ENCODE measurements at places on chromosomes 7 and 10.
A peak's percentile ranks its signal among the peaks of the same experiment; 100 is the strongest.

GRCh38 chr7:68720697-68721096 lies 877.6 kb upstream of the AUTS2 start:
- DNase-seq = no peak

- DNase-seq = no peak
These were observed 84.6 kb upstream of the NAMPT start for GRCh38 chr7:106369352-106369751.

DNA sequence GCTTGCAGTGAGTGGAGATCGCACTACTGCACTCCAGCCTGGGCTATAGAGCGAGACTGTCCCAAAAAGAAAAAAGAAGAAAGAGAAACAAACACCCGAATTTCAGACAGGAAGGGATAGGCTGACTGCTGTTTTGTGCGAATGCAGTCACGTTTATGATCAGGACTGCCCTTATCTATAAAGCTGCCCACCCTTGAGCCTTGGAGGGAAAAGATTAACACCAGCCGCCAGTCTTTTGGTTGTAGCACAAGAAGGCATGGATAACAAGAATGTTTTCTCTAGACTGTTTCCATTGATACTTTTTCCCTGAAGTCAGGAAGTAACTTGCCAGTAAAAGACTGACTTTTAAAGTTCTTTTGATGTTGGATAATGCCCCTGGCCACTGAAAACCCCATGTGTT lies 314.0 kb downstream of the BICC1 start:
- no peak for DNase-seq

- DNase-seq = peak; percentile 29
These were observed 105.1 kb downstream of the C10orf90 start for GRCh38 chr10:126565441-126565840.

DNA sequence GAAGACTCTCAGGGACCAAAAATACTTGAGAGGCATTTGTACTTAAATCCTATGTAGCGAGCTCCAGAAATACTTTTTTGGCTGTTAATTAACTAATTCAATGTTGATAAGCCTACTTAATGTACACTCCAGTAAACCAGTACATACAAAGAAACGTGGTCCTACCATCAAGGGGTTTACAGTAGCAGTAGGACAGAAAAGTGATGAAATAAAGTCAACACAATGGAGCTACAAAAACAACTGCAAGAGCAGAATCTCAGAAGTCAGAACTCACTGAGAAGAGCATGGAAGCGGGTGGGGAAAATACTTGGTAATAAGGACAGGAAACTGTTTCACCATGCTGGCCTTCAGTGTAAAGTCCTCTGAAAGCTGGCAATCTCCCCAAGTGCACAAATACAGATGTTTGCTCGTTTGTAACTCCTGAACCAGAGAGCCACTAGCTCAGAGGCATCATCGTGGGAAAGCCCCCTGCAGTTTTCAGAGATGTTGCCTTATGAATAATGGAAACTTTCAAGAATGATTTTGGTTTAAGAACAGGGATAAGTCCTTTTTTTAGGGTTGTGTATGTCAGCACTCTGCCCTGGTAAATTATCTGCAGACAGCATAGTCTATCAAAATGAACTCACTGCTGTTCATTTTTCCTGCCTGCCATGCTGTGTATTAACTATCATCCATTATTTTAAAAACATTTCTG lies 233.2 kb downstream of the SORCS1 start:
- no peak for DNase-seq

GRCh38 chr10:70651661-70652060 lies 20.6 kb upstream of the ADAMTS14 start:
- DNase-seq = no peak

DNA sequence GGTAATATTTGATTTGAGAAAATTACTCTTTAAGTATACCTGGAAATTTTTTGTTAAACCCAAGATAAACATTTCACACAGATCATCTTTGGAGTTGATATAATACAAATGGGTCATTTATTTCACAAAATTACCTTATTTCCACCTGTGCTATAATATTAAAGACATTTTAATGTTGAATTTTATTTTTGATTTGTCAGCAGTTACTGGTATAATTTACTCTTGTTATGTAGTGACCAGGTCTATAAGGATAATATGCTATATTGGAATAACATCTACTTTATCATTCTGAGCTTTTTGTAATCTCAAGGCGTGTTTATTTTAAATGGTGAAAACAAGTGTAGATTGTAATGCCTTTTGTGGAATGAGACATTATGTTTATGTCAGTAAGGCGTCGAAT lies 26.6 kb downstream of the PRKAR2B start:
- no peak for DNase-seq

GRCh38 chr7:5211730-5212482 lies 21.9 kb downstream of the WIPI2 start:
- DNase-seq = no peak

DNA sequence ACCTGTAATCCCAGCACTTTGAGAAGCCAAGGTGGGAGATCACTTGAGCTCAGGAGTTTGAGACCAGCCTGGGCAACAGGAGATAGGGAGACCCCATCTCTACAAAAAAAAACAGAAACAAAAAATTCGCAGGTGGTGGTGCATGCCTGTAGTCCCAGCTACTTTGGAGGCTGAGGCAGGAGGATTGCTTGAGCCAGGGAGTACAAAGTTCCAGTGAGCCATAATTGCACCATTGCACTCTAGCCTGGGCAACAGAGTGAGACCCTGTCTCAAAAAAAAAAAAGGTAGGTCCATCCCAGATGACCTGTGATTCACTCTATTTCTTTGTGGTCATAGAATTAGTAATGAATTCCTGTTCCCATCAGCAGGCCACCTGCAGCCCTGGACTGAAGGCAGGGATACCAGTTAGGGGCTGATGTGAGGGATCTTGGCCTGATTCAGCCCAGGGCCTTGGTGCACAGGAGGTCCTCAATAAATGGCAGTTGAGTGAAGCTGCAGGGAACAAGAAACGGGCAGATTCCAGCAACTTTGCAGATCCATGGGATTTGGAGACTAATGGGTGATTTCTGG lies at the start of gene MYH16:
TSS of gene MYH16 (plus strand) at position 364 of the 570 bp plus-strand sequence.
- DNase-seq = no peak

DNA sequence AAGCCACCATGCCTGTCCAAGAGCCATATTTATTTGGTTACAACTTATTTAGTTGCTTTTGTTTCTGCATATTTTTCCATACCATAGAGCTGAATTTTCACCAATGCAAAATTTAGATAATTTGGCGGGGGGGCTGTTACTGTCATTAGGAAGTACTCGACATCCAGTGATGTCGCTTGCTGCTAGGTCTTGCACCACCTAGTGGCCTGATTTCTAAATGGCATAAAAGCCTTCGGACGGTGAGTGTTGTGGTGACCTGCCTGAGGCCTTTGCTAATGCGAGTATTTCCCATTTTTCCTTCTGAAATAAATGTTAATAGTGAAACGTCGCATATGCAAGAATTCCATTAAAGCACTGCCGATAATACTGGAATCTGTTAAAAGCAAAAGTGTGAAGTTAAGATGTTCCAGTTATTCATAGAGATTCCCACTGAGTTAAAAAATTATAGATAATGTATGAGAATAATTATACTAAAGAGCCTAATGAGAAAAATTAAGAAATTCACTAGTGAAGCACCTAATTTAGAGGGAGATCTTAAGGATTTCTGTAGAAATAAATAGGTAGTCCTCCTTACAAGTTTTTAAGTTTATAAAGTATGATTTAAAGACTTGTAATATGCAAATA lies 86.1 kb upstream of the DNAJB6 start:
- peak; percentile 71 for DNase-seq

DNA sequence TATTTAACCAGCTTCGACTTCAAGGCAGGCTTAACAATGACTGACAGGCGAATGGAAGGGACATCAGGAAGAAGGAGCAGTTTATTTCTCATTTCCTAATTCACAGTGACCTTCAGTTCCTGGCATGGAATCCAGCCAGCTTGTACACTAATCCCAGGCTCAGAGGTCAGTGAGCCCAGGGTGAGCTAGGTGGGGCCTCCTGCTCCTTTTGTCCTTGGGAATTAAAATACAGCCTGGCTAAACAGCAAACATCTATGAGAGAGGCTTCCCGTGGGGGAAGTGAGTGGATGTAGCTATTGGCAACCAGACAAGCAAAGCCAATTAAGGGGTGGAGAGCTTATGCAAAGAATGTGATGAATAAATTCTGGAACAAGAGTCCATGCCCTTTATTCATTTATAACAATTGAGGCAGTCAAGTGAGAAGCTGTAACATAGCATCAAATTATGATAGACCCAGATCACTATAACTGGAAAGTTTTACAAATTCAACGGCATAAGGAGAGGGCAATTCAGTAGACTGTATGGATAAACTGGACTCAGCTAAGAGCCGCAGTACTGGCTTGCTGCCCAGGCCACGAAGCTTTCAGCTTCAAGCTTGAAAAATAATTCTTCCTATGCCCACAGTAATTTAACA lies 57.1 kb downstream of the STK17A start:
- no peak for DNase-seq

DNA sequence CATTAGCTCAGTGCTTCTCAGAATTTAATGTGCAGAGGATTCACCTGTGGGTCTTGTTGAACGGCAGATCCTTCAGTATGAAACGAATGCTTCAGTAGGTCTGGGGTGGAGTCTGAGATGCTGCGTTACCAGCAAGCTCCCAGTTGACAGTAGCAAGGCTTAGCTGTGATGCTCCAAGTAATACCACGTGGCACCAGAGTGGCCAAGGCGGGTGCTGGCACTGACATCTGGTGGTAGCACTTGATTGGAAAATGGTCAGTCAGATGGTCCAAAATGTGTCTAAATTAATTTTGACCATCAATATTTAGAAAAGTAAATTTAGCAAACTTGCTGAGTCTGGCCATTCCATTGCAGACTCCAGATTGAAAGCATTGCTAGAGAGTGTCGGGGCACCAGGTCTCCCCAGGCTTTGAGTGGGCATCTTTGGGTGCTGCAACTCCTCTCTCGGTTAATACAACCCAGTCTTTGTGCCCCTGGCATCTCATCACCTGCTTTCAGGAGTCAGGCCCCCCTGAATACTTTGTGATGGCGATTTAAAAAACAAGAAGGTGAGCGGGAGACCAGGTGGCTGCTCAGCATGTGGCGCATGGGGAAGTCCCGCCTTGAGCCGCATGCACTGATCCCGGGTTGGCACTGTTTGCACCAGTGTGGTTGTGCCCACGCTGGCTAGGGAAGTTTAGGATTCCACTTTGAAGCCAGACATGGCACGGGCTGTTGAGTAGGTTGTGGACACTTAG lies 130.1 kb downstream of the NT5C2 start:
- DNase-seq = no peak

GRCh38 chr10:48601789-48602188 lies 3.1 kb downstream of the ARHGAP22 start:
- DNase-seq = no peak

DNA sequence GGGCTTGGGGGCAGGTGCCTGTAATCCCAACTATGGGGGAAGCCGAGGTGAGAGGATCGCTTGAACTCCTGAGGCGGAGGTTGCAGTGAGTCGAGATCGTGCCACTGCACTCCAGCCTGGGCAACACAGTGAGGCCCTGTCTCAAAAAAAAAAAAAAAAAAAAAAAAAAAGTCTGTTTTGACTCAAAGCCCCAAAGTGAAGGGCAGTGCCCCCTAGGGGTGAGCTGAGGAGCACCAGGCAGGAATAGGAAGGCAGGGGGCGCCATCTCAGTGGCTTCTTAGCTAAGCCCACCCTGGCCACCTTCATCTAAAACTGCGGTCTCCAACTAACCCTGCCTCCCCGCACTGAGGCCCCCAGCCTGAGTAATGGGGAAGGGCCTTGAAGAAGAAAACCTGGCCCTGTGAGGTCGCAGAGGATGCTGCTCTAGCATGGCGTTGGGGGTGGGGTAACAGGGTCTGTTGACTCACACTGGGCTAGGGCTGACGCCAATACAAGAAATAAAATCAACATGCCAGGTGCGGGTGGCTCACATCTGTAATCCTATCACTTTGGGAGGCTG lies 9.8 kb downstream of the PODXL start:
- peak; percentile 71 for DNase-seq

DNA sequence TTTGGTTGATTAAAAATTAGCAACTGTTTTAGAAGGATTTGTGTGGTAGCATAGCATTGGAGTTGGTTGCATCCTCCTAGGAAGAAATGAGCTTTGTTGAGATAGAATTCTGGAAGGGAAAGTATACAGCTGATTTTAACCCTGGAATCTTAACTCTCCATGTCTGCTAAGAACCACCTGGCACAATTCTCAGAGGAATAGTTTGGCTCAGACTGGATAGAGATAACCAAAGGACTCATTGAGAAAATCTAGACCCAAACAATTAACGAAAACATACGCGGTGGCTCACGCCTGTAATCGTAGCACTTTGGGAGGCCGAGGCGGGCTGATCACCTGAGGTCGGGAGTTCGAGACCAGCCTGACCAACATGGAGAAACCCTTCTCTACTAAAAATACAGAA lies 99.1 kb upstream of the AOAH start:
- DNase-seq = no peak

- no peak for DNase-seq
These were observed 35.6 kb upstream of the PPP1R17 start for GRCh38 chr7:31651234-31652062.

DNA sequence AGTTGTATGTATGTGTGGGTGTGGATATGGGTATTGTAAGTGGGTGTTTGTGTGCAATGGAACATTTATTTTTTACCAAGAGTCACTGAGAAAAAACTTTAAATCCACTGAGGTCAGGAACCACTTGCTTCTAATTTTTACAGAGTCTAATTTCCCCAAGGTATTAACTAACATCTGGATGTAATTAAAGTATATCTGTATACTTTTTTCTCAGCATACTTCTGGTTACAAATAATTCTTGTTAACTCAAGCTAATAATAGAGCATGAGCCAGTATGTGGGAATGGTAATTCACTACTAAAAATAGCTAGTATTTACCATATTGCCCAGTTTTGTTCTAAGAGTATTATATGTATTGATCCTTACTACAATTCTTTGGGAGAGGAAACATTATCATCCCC lies 24.6 kb upstream of the STEAP4 start:
- no peak for DNase-seq
